Urinary bladder (tissue), 4 donors: ENCODE measurements at places on chromosomes 3 and 15. TPM values are rescaled to one million over a fixed set of nuclear protein-coding genes. Genes with fewer than 3 reads are reported as not detected.

DNA sequence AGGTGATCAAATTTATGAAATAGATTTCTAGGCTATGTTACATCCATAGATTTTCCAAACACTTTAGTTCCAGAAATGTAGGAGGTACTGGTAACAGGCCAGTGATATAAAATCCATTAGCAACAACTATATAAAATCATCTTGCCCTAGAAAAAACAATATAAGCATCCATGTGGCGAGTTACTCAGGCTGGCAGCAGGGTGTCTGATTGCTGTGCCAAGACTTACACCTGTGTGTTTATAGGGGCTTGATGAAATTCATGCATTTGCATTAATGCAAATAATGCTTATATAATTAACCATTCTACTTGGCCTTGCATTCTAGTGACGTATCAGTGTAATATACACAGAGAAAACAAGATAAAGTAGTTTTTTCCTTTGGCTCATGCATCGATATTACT, 153.4 kb downstream of the PLCL2 start:
- no peak for DNase-seq

GRCh38 chr15:29593111-29593510, 229.2 kb downstream of the TJP1 start:
- no peak for DNase-seq

DNA sequence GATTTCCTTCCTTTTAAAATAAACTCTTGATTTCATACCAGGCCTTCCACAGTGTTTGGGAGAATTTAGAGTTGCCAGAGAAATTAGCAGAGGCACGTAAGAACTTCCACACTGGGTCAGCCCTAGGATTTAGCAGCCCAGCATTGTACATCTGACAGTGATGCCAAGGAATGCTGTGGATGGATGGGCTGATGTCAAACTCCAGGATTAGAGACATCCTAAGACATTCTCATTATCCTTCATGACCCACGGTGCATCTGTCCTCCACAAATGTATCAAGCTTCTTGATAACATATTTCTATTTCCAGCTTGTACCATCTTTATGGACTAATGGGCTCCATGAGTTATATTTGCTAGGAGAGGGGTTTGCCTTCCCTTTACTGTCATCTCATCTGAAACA, 8.0 kb upstream of the TPM1 start:
- no peak for DNase-seq

TRH gene
- 0.04 TPM for polyA plus RNA-seq
